ENCODE measurements at places on chromosomes 7 and 10.

GRCh38 chr10:124860426-124860825, 58.8 kb downstream of the ABRAXAS2 start:
- no peak for DNase-seq

DNA sequence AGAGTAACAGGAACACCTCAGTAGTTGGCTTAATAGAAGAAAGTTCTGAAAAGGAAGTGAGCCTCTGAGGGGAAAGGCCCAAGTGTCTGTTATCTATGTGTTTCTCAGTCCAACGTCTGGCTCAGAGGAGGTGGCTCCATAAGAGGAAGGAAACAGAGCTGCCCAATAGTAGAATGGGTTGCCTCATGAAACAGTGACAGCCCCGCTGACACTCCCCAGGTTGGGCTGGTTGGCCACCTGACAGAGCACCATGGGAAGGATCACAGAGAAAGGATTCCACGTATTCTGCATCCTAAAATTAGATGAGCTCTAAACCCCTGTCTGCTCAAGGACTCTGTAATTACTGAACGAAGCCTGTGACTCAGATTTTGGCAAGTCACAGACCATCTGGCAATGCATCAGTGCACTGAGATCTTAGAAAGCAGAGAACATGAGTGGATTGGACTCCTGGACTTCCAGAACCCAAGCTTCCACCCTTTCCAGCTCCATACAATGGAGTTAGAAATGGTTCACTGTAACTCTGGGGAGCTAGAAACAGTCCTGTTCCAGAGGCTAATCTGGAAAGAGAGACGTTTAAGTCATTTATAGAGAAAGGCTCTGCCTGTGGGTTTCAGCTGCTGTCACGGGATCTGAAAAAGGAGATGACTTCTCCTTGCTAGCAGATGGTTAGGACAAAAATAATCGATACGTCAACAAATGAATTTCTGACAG, 2.9 kb downstream of the PKD2L1 start:
- no peak for DNase-seq

DNA sequence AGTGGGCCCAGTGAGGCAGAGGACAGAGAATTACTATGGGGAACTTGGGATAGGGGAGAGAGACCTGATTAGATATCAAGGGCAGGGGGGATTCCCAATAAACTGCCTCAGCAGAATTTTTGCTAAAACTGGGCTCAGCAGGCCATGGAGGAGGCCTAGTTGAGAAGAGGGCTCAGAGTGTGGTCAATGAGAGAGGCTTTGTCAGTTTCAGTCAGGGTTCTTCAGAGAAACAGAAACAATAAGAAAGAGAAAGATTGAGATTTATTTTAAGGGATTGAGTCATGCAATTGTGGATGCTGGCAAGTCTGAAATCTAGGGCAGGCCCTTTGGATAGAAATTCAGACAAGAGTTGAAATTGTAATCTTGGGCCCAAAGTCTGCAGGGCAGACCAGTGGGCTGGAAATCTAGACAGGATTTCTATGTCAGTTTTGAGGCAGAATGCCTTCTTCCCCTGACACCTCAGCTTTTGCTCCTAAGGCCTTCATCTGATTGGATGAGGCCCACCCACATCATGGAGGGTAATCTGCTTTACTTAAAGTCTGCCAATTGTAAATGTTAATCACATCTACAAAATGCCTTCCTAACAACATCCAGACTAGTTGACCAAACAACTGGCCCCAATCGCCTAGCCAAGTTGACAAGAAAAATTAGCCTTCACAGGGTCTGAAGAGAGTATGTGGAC, 33.5 kb upstream of the CCSER2 start:
- no peak for DNase-seq

DNA sequence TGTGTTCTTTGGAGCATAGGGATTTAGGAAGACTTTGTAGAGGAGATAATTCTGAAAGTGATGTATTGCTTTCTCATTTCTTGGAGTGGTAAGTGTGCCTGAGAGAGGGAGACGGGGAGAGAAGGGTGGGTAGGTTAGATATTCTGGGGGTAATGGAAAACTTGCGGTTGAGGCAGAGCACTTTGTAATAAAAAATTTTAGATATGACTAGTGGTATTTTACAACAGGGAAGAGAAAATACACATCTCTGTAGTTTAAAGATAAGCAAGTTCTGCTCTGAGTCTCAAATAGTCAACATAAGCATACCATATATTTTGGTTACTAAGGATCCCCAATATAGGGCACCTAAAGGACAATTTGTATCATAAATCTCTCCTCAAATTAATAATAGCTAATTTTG, 6.6 kb downstream of the VPS50 start:
- DNase-seq, result no peak

DNA sequence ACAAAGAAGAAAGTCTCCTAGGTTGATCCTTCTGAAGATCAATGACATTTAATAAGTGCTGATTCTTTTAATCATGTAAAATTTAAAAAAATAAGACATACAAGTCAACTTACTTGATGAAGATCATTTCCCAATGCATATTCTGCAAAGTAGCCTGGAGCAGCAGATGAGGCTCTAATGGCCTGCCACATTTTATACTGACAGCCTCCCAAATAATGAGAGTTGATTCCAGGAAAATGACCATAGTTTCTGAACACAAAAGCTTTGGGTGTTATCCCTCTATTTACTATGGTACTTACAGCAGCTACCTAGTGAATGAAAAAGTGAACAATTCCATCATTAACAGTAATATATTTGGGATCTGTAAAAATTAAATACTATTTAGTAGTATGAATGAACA, 31.4 kb upstream of the NRCAM start:
- DNase-seq, result no peak

GRCh38 chr10:22801785-22802184, 87.4 kb upstream of the PIP4K2A start:
- DNase-seq, result no peak

DNA sequence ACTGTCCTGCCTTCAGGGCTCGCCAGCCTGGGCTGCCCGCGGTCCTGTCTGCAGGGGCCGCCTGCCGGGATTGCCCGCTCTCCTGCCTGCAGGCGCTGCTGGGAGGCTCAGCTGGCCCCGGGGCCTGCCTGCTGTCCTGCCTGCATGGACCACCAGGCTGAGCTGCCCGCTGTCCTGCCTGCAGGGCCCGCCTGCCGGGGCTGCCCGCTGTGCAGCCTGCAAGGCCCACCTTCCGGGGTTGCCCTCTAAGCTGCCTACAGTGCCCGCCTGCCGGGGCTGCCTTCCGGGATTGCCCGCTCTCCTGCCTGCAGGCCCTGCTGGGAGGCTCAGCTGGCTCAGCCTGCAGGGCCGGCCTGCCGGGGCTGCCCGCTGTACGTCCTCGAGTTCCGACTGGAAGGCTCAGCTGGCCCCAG, 164.4 kb downstream of the GLRX3 start:
- peak; percentile 74 for DNase-seq

All from cardiac fibroblast (primary cell).